Muscle of back (tissue), 13 donors: ENCODE measurements at places on chromosomes 2 and 18.

- no peak for DNase-seq
These were observed 239.0 kb downstream of the PHLPP1 start for GRCh38 chr18:62954366-62954765.

DNA sequence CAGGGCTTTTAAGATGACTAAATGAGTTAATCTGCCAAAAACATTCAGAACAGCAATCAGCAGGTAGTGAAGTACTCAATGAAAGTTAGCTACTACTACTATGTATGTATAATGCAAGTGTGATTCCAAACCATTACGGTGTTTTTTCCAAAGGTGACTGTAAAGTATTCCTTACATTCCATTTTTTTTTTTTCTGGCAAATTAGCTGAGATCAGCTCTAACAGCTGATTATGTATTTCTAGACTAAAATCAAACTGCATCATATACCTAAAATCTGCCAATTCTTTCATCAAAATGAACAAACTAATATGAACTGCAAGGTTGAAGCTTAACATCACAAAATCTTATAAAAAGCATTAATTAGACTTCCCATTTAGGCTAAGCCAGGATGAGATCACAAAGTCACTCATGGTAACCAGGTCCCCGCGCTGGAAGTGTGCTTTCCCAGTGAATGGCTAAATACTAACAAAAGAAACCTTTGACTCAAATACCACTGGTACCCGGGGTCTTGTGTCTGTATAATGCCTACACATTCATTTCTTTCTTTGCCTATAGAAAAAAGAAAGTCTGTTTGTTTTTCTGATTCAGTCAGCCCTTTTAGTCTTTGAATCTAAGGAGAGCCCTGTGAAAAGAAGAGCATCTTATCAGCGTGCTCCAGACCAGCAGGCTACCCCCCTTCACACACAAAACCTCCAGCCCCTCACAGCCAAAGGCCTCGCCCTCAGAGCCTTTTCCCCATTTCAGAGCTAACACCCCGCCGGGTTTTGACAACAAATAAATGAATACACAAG, 88.3 kb downstream of the RBMS1 start:
- no peak for DNase-seq

DNA sequence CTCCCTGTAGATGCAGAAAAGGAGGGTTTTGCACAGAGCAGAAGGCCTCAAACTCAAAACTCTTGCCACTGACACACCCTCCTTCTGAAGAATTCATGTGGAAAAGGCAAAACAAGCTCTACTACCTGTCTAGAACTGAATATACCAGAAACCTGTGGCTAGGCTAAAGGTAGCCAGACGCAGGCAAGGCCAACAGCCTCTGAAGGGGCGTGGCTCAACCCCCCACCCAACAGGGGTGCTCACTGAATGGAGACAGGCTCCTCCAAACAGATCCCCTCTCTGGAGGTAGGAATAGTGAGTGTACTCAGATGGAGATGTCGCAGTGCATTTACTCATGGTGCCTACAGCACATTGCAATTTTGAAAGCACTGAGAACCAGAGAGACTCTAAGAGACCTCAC, 3.0 kb upstream of the STK17B start:
- no peak for DNase-seq

GRCh38 chr2:83782122-83782521, 677.0 kb downstream of the SUCLG1 start:
- no peak for DNase-seq

- DNase-seq, result peak; percentile 69
These were observed 104.6 kb upstream of the COL3A1 start for GRCh38 chr2:188869550-188869949.

- DNase-seq, result peak; percentile 21
These were observed 30.4 kb upstream of the GMCL1 start for GRCh38 chr2:69798909-69799526.

- peak; percentile 88 for DNase-seq
These were observed 113.1 kb upstream of the HAAO start for GRCh38 chr2:42905341-42906110.

- DNase-seq, result no peak
These were observed 9.5 kb downstream of the CXCR4 start for GRCh38 chr2:136108463-136108862.

DNA sequence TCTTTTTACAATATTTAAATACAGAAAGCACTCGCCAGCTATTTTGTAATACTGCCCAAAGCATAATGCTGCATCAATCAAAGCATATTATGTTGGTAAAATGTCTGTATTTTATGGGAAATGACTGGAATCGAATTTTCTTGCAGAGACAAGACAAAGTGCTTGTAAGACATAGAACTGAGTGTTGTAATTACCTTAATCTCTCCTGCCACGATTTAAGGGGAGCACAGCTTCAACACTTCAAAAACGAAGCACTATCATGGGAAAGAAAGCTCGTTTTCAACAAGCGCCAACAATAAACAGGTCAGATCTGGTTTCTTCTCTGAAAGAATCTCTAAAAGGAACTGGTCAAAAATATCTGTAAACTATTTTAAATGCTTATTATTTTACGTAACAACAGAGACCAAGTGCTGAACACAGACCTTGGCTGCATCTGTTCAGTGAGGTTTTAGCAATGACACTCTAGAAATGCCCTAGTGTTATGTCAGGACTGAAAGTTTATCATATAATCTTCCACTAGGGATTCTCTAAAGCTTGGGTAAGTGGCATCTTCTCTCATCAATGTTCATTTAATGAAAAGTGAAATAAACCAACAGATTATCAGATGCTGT, 19.0 kb downstream of the RND3 start:
- no peak for DNase-seq

- no peak for DNase-seq
These were observed 4.6 kb upstream of the RHBDD1 start for GRCh38 chr2:226831266-226831665.

DNA sequence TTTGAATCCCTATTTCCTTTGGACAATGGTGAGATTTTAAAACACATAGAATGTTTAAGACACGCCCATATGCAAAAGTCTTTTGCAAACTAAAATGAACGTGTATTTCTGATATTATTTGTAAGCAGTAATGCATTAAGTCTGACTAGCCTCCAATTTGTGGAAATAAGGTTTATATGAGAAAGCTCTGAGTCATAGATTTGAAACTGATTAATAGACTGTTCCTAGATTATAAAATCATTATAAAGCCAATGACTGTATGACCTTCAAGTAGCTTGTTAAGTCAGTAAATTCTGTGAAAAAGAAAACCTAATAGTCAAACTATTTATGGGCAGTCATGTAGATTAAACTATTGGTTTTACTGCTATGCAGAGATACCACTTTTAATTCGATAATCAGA, 12.8 kb upstream of the EFEMP1 start:
- no peak for DNase-seq

GRCh38 chr2:104880076-104880475, 26.2 kb downstream of the POU3F3 start:
- DNase-seq, result no peak

GRCh38 chr18:78816114-78816513, 163.5 kb upstream of the SALL3 start:
- DNase-seq, result no peak

DNA sequence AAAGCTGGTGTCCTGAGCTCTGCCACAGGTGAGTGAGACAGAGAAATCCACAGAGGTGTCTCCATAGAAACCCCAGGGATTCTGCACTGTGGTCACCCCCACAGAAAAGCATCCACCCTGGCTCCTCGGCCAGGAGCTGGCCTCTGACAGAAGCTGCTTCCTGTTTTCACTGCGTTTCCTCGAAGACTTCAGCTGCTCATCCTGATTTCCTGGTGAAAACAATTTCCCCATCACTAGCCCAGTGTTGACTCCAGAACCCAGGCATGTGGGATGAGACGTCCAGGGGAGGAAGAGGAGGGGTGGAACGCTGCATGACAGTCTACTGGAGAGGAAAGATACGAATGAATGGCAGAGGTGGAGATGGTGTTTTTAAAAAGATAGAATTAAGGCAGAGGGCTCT, 60.3 kb upstream of the GPR45 start:
- DNase-seq, result no peak

GRCh38 chr2:170292415-170292814, 114.5 kb downstream of the MYO3B start:
- no peak for DNase-seq

DNA sequence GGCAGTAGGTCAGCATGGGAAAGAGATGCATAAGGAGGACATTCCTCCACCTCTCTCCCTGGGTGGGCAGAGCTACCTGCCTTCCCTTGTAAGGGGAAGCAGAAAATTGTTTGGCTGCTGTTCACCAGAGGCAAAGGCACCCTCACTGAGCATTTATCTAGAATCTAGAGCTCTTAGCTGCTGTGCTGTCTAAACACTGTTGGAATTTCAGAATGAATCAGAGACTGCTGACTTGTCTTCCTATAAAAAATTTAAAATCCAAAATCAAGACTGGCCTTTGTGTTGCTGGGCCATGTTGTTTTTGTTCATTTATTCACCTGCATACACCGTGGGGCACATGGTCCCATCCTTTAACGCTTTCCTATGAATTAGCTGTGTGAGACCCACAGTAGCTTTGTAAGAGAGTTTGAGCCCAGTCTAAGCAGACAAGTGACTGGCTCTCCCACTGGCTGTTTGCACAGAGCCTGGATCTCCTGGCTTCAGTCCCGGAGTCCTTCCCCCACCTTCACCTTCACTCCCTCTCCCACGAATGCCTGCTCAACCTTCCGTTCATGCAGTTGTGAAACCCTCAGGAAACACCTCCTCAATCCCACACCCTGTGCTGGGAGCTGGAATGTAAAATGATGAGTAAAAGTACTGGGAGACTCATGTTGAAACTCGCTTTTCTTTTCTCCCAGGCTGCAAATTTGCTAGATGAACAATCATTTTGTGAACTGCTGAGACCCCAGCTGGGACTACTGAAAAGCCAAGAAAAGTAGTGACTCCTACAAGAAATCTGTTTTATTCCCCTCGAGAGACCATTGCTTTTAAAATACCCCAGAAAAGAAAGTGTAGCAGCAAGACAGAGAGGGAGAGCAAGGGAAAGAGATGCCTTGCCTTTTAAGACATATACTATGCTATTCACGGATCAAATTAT, 76.2 kb downstream of the FAM168B start:
- no peak for DNase-seq

DNA sequence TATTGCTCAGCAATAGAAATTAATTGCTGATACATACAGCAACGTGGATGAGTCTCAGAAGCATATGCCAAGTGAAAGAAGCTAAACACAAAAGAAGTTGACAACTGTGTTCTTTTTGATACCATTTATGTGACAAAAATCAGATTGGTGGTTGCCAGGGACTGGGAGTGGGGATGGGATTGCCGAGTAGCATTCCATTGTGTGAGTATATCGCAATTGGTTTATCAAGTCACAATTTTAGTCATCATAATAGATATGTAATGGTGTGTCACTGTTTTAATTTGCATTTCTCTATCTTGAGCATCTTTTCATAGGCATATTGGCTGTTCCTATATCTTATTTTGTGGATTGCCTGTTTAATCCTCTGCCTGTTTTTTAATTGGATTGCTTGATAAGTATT, 20.9 kb downstream of the STRADB start:
- no peak for DNase-seq

DNA sequence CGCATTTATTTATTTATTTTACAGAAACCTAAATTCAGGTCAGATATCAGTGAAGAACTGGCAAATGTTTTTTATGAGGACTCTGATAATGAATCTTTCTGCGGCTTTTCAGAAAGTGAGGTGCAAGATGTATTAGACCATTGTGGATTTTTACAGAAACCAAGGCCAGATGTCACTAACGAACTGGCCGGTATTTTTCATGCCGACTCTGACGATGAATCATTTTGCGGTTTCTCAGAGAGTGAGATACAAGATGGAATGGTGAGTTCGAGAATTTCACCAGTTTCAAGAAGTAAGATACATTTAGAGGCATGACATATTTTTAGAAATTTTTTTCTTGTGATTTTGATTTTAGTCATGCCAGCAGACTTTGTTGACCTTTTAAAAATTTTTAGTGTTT, 4.6 kb downstream of the CDCA7 start:
- DNase-seq, result peak; percentile 3

DNA sequence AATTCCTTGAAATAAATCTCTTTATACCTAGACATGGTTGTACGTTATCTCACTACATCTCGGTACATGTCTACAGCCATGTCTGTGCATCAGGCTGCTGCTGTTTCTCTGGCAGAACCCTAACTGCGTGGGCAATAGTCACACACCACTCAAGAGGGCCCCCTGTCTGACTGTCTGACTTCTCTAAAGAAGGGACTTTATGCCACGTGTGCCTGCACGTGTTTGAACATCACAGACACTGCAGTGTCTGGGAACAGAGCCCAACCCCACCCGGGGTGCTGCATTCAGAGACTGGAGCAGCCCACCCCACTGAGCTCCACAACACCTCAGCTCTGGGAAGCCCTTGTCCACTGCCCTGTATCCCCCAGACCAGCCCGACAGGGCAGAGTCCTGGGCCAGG, 55.0 kb downstream of the KIF1A start:
- DNase-seq, result no peak

GRCh38 chr18:76992226-76993084, 140.1 kb downstream of the MBP start:
- DNase-seq, result no peak

DNA sequence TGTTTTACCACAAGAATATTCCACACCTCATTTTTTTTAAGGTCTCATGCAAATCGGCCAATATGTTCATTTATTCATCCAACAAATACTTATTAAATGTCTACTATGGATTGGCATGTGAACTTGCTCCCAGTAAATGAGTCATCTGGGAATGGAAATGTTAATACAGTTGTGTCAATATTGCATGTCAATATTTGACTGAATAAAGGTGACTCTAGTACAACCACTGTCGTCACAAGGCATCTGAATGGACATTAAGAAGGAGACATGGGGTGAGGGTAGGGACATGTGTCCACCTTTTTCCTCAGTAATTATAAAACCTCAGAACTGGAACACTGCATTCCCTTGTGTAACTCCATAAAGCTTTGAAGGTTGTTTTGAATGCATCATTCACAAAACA, 365.4 kb downstream of the ADCYAP1 start:
- DNase-seq, result no peak

GRCh38 chr2:121558329-121558728, 27.6 kb downstream of the RNU4ATAC start:
- no peak for DNase-seq

- no peak for DNase-seq
These were observed 194.8 kb upstream of the SLC8A1 start for GRCh38 chr2:40646642-40647041.

DNA sequence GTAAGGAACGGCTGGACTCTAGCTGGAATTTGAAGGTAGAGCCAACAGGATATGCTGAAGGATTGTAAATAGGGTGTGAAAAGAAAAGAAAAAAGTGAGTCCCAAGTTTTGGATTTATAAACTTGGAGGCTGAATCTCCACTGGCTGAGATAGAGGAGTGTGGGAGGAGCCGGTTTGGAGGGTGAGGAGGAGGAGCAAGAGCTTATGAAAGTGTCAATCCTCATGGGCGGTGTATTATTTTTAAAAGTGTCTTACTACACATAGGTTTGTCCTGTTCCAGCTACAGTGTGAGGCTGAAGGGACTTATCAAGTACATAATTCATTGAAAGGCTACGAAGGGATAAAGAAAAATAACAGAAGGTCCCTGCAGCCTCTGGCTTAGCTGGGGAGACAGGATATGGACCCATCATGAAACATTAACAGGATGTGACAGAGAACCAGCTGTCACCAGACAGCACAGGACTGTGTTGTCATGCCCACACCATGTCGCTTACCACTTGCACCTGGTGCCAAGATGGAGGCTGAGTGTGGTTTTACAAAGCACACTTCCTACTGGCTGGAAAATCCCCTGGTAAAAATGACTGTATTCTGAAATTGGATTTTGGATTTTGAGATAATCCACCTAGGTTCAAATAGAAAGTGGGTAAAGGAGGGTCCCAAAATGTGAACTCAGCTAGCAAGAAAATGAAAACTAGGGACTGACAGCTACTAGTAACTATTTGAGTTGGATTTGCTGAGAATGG, 2.5 kb upstream of the MREG start:
- DNase-seq, result peak; percentile 17
